Cardiac atrium fibroblast (primary cell): ENCODE measurements at places on chromosomes 7 and 10. TPM values are rescaled to one million over a fixed set of nuclear protein-coding genes. Genes with fewer than 3 reads are reported as not detected.

H2BK1 gene
- total RNA-seq = not detected in 2 replicates

RBP4 gene
- total RNA-seq = 2.1 TPM in 1 of 2 replicates, not detected in the other

CUBN gene
- total RNA-seq = 0.72 and 4.2 TPM in 2 replicates

PDE6C gene
- total RNA-seq = not detected in 2 replicates

CLEC5A gene
- not detected in 2 replicates for total RNA-seq

OR9A2 gene
- total RNA-seq = not detected in 2 replicates

INA gene
- 0.36 and 0.97 TPM in 2 replicates for total RNA-seq

POM121 gene
- total RNA-seq = 7.4 and 11.0 TPM in 2 replicates

SMKR1 gene
- total RNA-seq = not detected in 2 replicates

PPP1R3A gene
- not detected in 2 replicates for total RNA-seq

UCMA gene
- total RNA-seq = not detected in 2 replicates

GIMAP5 gene
- 1.3 TPM in 1 of 2 replicates, not detected in the other for total RNA-seq

EPO gene
- not detected in 2 replicates for total RNA-seq

RSPH10B gene
- total RNA-seq = not detected in 2 replicates

ZMIZ2 gene
- total RNA-seq = 11.7 TPM in 2 replicates

CTTNBP2 gene
- total RNA-seq = not detected in 2 replicates

SEMA3E gene
- not detected in 2 replicates for total RNA-seq

ST8SIA6 gene
- not detected in 2 replicates for total RNA-seq

ZCCHC24 gene
- total RNA-seq = 42.8 and 50.4 TPM in 2 replicates

CNNM2 gene
- total RNA-seq = 1.4 and 2.3 TPM in 2 replicates
